Renal cortex interstitium (tissue), 15 donors: ENCODE measurements at places on chromosomes 16 and 17. TPM values are rescaled to one million over a fixed set of nuclear protein-coding genes. Genes with fewer than 3 reads are reported as not detected.

Gene NTN1
- polyA plus RNA-seq, result 12.0 TPM

Gene P2RX5
- polyA plus RNA-seq, result 1.3 TPM

Gene RHBDL1
- polyA plus RNA-seq, result 2.5 TPM

GRCh38 chr17:31573047-31573446 lies 181.6 kb downstream of the RAB11FIP4 start:
- no peak for DNase-seq

- no peak for DNase-seq
Observed at GRCh38 chr16:3587547-3588110, 10.4 kb upstream of the NLRC3 start.

DNA sequence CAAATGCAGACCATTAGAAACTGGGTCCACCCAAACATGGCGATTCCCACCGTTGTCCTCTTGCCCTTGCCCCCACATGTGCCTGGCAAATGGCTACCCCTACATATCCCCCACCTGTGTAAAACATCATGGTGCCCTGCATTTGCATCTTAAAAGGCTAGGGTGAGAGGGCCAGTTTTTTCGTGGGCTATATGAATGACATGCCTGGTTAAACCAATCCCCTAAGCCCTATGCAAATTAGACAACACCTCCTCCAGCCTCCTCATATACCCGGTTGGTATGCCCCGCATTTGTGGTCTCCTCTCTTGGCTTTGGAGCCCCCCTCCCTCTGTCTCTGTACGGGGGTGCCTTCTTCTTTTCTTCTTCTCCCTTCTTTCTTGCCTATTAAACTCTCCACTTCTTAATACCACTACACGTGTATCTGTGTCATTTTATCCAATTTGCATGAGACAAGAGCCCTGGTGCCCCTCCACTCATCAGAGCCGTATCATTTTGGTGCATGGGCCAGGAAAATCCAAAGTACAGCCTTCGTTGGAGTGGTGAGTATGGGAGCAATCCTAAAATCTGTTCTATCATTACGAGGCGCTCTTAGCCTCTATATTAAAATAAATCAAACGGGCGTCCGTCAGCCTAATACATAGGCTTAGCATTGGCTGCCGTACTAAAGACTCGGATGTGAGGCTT lies 30.1 kb downstream of the QPRT start:
- DNase-seq, result no peak

DNA sequence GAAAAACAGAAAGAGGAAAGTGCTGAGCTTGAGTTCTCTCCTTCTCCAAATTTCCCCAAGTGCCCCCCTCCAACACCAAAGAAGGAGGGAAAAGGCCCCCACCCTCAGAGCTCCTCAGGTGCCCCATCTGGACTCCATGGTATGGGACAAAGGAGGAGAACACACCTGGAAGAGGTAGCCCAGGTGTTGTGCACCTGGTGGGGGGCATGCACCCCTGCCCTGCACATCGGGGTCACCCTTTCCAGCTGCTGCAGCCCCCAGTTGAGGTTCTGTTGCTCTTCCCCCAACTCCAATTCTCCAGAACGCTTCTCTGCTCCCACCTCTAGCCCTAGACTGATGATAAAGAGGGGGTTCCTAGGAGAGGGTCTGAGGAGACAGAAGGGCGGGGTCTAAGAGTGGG lies 3.0 kb upstream of the COL1A1 start:
- no peak for DNase-seq

GRCh38 chr17:4720787-4721186 lies 10.4 kb downstream of the ARRB2 start:
- DNase-seq, result no peak

- DNase-seq, result peak; percentile 22
Observed at GRCh38 chr17:47204722-47205418, 4.3 kb upstream of the MYL4 start.

GRCh38 chr17:38706505-38707216 lies 1.6 kb downstream of the MLLT6 start:
- no peak for DNase-seq

GRCh38 chr16:31664683-31665482 lies 137.2 kb downstream of the AHSP start:
- no peak for DNase-seq
